ENCODE measurements at places on chromosomes 4 and X. TPM values are rescaled to one million over a fixed set of nuclear protein-coding genes. Genes with fewer than 3 reads are reported as not detected.

The TBX22 gene
- total RNA-seq: not detected

The CD38 gene
- 5.6 TPM for total RNA-seq

The TKTL2 gene
- not detected for total RNA-seq

The SPANXD gene
- not detected for total RNA-seq

The ZNF280C gene
- 4.5 TPM for total RNA-seq

GRCh38 chrX:45781901-45782553 is 581.4 kb upstream of the DIPK2B start:
- DNase-seq: no peak

DNA sequence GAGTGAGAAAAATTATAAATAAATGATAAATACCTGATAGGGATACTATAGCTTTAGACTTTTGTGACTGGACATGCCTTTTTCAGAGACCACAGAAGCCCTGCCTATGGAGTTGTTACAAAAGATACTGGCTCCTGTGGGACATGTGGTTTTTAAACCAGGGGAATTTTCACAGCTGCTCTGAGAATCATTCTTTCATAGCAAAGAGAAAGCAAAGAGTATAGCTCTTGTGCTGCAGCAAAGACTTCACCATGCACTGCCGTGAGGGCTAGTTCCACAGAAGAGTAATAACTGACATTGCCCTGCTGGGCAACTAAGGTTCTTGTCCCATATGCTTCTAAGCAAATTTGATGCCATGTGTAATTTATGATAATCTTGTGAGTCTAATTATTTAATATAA is 98.2 kb downstream of the MAPK10 start:
- DNase-seq: no peak

DNA sequence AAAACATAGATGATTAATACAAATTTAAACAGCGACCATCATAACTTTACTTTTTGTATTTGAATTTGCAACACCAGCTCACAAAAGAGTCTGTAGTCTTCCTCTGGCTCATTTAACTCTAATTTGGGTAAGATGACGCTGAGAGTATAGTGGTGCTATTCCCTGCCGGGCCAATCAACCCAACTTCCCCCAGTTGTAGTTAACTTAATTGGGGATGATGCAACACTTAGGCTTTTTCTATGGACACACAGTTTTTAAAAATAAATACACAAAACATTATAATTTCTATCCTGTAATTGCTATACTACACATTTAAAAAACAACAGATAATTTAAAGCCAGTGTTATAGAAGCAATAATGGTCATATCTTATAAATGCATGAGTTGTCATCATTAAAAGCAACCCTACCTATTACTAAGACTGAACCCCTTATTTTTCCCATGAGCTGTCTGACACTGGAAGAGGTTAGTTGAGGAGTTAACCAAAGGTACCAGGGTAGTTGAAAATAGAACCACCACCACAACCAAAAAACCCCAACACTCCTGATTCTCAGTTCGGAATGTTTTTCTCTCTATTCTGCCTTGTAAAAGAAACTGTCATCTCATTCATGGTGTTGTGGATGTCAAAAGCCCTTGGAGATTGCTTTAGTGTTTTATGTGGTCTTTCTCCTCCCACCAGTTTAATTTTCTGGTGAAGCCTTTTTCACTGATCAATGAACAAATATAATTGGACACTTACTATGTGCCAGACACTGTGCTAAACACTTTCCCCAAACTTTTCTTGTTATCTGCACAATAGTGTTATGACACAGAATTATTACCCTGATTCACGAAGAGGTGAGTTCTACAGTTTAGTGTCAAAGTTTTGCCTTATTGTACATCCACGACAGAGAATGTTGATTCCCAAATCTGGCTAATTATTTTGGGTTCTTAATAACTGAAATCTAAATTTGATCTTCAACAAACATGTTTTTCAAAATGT is 61.5 kb upstream of the RAPGEF2 start:
- DNase-seq: no peak

DNA sequence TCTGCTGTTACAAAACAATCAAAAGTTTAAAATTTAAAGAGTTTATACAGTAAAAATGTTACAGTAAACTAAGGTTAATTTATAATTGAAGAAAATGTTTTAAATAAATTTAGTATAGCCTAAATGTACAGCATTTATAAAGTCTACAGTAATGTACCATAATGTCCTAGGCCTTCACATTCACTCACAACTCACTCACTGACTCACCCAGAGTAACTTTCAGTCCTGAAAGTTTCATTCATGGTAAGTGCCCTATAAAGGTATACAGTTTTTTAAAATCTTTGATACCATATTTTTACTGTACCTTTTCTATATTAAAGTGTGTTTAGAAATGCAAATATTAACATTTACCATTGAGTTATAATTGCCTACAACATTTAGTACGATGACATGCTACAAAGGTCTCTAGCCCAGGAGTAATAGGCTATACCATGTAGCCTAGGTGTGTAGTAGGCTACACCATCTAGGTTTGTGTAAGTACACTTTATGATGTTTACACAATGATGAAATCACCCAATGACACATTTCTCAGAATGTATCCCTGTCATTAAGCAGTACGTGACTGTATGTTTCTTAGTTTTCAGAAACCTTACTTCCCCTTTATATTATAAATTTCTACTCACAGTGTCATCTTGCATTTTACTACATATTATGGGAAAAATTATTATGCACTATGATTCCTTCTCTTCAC is 320.8 kb downstream of the ADAM29 start:
- no peak for DNase-seq

GRCh38 chr4:171203425-171203824 is 609.8 kb upstream of the GALNTL6 start:
- DNase-seq: no peak

- DNase-seq: no peak
Measured at GRCh38 chr4:45831692-45832091, 292.2 kb downstream of the GABRG1 start.

DNA sequence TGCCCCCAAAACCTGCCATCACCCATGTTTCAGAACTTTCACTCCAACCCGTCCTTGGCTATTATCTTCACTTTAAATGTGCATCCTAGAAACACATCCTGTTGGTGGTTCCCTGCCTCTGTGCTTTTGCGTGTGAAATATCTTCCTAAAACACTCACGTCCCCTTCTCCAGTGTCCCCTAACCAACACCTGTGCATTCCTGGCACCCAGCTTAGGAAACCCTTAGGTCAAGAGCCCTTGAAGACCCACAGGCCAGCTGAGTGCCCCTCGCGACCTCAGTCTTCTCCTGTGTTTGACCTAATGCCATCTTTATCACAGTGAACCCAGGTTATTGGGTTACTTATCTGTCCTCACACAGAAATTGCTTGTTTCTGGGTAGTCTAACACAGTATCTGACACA is 117.6 kb downstream of the STK32B start:
- DNase-seq: no peak

- no peak for DNase-seq
Measured at GRCh38 chrX:37627602-37628001, 56.1 kb downstream of the LANCL3 start.
